ENCODE measurements at places on chromosomes 6 and 20. TPM values are rescaled to one million over a fixed set of nuclear protein-coding genes. Genes with fewer than 3 reads are reported as not detected.

- DNase-seq, result no peak
Measured at GRCh38 chr20:16848061-16848460, 99.9 kb downstream of the OTOR start.

Gene NSFL1C
- total RNA-seq, result 85.5 TPM

- peak; percentile 12 for DNase-seq
Measured at GRCh38 chr6:79656134-79656533, 25.0 kb downstream of the SH3BGRL2 start.

Gene SIRPB1
- total RNA-seq, result 4.2 TPM

GRCh38 chr6:68640491-68640835 lies 5.4 kb downstream of the ADGRB3 start:
- DNase-seq, result no peak

DNA sequence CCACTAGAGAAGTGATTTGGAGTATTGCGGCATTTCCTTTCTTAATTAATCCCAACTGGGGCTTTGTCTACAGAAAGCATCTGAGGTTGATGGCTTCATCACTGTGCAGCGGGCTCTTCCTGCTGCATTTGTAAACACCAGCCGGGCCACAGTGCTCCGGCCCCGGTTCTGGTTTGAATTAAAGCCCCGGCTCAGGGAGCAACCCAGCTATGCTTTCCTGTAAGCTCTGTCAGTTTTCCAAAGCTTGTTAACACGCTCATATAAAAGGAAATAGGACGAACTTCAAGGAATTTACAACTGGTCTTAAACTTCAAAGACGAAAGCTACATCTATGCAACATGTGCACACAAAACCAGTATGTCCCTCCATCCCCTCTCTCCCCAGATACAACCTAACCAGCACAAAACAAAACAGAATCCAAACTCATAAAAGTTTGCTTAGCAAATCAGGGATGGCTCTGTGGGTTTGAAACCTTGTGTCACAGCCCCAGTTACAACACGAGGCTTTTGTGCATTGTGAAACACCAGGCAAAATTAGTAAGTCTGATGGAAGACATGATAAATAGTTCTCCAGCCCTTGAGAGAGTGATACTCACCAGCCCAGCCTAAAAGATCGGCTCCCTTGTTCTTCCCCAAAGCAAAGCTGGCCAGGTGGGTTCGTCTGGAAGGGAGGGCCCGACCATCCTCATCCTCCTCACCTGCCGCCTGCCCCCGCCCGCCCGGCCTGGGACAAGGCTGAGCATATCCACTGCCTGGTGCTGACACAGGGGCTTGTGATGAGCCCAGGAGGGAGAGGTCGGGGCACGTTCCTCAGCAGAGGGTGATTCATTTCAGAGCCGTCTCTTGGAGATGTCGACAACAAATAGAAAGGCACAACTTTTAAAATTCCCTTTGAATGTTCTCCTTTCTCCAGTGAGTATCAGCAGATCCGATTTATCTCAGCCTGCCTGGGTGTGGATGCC lies 197.9 kb downstream of the TFAP2C start:
- peak; percentile 51 for DNase-seq

Gene ZNF831
- not detected for total RNA-seq

DNA sequence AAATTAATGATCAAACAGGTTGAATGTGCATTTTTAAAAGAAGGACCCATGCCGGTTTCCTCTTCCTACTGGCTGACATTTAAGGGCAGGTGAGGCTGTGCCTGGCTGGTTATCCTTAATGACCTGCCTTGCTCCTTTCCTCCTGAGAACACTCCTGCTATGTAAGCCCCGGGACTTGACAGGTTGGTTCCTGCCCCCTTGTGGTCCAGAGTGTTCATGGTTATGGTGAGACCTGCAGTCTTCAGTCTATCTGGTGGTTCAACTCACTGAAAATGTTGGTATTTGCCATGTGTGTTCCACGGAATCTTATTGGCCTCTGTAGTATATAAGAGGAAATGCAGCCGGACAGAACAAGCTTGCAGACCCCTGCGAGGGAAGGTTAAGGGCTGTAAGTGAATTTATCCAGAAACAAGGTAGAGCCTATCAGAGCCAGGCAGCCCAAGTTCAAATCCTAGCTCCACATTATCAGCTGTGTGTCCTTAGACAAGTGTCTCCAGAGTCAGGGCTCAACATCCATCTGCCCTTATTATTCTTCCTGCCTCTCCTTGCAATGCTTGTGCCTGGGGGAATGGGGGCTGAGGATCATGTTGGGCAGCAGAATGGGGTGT lies 5.2 kb upstream of the BPIFA3 start:
- peak; percentile 66 for DNase-seq

DNA sequence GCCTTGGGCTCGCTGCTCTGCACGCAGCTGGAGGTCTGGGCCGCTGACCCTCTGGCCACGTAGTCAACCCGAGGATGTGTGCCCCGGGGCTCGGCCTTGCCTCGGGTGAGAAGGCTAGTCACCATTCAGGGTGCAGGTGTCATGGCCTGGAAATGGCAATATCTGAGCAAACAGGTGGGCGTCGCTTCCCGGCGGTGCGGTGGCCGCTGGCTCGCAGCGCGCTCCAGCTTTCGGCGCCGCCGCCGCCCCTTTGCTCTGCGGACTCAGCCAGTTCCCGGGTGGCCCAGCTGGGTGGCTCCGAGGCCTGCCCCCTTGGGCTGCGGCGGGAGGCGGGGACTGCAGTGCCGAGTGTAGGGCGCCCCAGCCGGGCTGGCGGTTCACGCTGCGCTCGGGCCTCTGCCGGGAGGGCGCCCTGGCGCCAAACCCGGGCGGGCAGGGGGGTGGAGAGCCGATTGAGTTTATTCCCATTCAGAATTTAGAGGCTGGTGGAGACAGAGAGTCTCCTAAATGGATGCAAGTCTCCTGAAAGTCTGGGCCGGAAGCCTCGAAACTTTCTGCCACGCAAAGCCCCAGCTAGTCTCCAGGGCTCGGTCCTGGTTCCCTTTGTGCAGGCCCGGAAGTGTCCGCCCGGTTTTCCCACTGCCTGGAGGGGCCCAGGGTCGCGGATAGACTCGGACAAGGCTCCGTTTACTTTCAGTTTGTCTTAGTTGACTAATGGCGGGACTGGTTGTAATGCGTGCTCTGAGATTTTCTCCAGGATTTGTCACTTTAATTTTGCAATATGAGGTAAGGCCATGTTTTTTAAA lies 11.3 kb upstream of the TFAP2A start:
- DNase-seq, result peak; percentile 75

DNA sequence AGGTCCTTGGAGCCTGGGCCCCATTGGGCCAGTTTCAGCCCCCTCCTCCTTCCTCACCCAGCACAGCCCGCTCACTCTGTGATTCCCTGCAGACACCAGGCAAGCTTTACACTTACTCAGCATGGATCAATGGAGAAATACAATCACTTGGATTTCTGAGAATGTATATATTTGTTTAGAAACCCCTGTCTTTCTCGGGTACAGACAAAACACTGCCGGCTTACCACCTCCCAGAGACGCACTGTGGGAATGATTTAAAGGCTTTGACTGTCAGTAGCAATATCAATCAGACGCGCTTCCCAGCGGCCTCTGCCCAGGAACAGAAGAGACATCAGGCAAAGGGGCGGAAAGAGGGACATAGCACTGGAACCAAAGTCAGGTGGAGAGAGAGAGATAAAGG lies 186.5 kb downstream of the MAFB start:
- DNase-seq, result no peak

DNA sequence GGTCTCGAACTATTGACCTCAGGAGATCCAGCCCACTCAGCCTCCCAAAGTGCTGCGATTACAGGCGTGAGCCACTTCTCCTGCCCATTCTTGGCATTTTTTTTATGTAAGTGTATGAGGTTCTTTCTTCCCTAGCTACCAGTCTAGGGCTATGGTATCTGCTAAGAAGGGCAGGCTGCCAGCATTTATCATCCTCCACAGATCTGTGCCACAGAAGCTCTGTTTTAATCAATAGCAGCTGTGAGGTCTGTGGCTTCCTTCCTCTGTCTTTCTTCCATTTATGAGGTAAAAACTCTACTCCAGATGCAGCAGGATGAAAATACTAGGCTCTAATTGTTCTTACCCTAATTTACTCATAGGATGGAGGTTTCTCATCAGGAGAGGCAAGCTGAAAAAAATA lies 1382.4 kb upstream of the ADGRB3 start:
- peak; percentile 55 for DNase-seq

Gene TRIM40
- not detected for total RNA-seq

DNA sequence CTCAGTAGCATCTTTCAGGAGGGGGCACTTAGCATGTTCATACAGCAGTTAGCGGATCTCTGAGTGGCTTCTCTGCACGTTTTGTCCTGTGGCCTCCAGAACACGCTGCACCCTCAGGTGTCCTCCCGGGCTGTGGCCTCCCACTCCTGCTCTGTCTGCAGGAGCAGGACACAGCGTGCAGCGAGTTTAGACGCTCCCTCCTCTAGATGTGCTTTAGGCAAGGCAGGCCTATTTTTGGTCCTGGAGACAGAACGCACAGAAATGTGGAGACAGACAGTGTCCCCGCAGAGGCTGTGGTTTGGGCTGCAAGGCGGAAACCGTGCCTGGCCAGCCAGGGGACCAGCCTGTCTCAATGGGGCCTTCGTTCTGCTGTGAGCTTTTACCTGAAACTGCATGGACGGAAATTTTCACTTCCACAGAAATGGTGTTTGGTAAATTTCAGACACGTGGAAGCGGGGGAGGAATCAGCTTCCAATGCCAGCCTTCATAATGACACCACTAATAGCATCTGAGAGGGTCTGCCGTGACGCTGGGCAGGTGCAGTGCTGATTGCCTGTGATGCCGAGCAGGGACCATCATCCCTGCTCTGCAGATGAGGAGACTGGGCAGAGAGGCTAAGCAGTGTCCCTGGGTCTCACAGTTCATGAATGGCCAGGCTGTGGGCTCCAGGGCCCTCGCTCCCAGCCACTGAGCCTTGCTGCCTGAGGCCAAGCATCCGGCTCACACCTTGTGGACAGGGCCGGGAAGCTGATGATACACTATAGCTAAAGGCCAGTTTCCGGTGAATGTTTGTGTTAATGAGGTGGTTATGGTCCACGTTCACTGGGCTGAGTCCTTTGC lies 120.9 kb downstream of the SYCP2 start:
- no peak for DNase-seq

Gene SERPINB6
- total RNA-seq, result 209 TPM

GRCh38 chr6:105211831-105212230 lies 32.0 kb upstream of the POPDC3 start:
- DNase-seq, result peak; percentile 45

- DNase-seq, result peak; percentile 50
Measured at GRCh38 chr20:44805979-44806620, 4.2 kb downstream of the RIMS4 start.

Gene GUCA1A
- total RNA-seq, result not detected

- no peak for DNase-seq
Measured at GRCh38 chr6:35519313-35520015, 6.8 kb upstream of the TULP1 start.

Gene HTR1B
- total RNA-seq, result not detected

DNA sequence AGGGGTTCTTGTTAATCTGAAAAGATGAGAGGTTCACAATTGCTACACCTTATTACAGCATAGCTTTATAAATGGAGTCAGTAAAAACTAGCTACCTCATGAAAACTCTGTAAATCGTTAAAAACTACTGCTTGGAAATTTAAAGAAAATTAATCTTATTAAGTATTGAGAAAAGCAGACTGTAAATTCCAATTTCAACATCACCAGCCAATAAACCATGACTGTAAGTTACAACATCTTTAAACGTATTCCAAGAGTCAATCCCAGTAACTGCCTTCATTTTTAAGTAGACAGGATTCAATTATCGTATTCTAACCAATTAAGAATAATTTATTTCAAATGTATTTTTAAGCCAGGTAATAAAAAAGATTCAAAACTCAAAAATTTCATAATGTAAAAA lies 70.3 kb downstream of the ATG5 start:
- no peak for DNase-seq

GRCh38 chr6:163814494-163815364 lies 400.2 kb downstream of the QKI start:
- peak; percentile 93 for DNase-seq

Gene CARMIL1
- total RNA-seq, result 20.3 TPM
